ENCODE measurements at places on chromosomes 7 and 10. TPM values are rescaled to one million over a fixed set of nuclear protein-coding genes. Genes with fewer than 3 reads are reported as not detected.

DNA sequence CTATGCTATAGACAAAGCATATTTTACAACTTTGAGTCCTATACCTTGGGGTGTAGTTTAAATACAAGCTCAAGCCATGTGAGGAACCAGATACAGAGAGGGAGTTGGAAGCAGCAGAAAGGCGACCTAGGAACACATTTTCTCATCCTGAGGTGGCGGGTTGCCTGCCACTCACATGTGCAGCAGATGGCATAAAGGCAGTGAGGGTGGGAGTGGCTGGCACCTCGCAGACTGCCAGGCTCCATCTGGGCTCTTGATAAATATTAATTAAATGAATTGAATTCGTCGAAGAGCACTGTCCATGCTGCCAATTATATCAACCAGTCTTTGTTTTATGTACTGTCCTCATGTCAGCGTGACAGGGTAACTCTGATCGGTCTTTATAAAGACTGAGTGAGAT, 79.0 kb upstream of the SEMA3C start:
- H3K4me1 ChIP-seq = no peaks in the 10 kb centered on the region
- no peaks in the 10 kb centered on the region for H3K36me3 ChIP-seq
- DNase-seq = no peak
- H3K27me3 ChIP-seq = no peaks in the 10 kb centered on the region
- H3K4me3 ChIP-seq = no peak overlapping the region

- H3K36me3 ChIP-seq = no peaks in the 10 kb centered on the region
- peaks cover 6% of the 10 kb centered on the region for H3K4me1 ChIP-seq
- DNase-seq = no peak
- no peak overlapping the region for H3K27ac ChIP-seq
- no peak overlapping the region for H3K4me3 ChIP-seq
- H3K27me3 ChIP-seq = no peaks in the 10 kb centered on the region
Observed at GRCh38 chr10:95282107-95282506, 8.7 kb downstream of the PDLIM1 start.

- no peak for DNase-seq
- peaks cover 8% of the 10 kb centered on the region for H3K4me1 ChIP-seq
- no peaks in the 10 kb centered on the region for H3K36me3 ChIP-seq
- H3K27me3 ChIP-seq = no peaks in the 10 kb centered on the region
Observed at GRCh38 chr7:84207025-84207424, 12.4 kb upstream of the SEMA3A start.

DNA sequence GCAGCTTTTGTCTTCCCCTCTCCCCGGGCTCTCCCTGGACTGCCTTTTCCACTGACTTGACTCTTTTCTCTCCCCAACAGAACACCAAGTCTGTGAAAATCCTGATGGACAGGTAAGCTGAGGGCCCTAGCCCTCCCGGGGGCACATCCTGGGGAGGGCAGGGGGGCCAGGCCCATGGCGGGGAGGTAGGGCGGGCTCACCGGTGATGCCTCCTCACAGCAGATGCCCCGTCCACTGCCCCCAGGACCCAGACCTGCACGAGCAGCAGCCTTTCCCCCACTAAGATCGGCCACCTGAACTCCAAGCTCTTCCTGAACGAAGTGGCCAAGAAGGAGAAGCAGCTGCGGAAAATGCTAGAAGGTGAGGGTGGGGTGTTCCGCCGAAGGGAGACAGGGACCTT, 11.7 kb downstream of the TRIM8 start:
- DNase-seq = no peak
- H3K27ac ChIP-seq = no peak overlapping the region
- no peaks in the 10 kb centered on the region for H3K27me3 ChIP-seq

- H3K27me3 ChIP-seq = no peaks in the 10 kb centered on the region
- no peaks in the 10 kb centered on the region for H3K36me3 ChIP-seq
- H3K27ac ChIP-seq = no peak overlapping the region
- H3K4me1 ChIP-seq = peaks cover 10% of the 10 kb centered on the region
Observed at GRCh38 chr10:24944512-24945255, 7.7 kb downstream of the PRTFDC1 start.

GRB10 gene
- total RNA-seq = 243 TPM

AKR1C1 gene
- total RNA-seq = 1.6 TPM
